ENCODE measurements at places on chromosomes 12 and 14.

DNA sequence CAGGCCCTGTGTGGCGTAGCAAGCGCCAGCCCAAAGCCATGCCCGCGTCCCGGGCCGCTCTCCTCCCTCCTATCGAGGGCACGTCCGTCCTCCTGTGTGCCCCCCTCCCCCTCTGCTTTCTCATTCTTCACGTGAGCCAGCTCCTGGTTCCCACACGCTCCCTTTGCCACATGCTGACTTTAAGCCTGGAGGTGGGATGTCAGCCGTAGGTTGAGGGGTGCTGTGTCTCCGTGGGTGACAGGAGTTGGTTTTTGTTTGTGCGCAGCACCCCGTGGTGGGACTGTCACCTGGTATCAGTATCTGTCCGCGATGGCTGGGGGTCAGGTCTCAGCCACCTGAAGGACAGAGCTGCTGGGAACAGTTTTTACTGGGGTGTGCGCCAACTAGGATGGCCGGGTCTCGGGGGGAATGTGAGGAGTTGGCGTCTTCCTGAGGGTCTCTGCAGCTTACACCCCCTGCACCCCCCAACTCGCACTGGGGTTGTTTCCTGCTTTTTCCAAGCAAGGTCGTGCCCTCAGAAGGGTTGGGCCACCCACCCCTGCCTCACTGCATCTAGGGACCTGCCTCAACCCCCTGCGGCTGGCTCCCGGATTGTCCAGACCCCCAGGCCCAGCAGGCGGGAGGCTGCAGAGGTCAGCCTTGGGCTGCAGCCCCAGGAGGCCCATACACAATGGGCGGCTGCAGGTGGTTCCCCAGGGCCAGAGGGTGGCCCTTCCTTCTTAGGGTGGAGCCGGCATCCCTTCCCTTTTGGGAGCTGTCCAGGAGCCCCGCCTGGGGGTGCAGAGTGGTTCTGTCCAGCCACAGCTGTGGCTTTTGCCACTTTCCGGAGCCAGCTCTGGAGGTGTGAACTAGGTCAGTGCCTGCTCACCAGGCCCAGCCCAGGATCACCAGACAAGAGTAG is 7.3 kb downstream of the ULK1 start:
- no peak for DNase-seq

- DNase-seq, result no peak
These were observed 66.2 kb upstream of the DLK1 start for GRCh38 chr14:100660498-100660881.

GRCh38 chr12:106010741-106011140 is 128.0 kb downstream of the NUAK1 start:
- no peak for DNase-seq

GRCh38 chr12:75864161-75864560 is 167.4 kb downstream of the PHLDA1 start:
- DNase-seq, result no peak

GRCh38 chr12:73124480-73124879 is 852.3 kb downstream of the TRHDE start:
- DNase-seq, result no peak

All from activated CD4-positive, alpha-beta T cell treated with anti-CD3 and anti-CD28 coated beads, Interleukin-2, amount 50 U/mL, for 16 hours (primary cell).